Stimulated activated CD4-positive, alpha-beta T cell treated with anti-CD3 and anti-CD28 coated beads, Interleukin-1b, Interleukin-23, amount 100 ng/mL, for 24 hours (primary cell): ENCODE measurements at places on chromosomes 16 and 17.
A peak's percentile ranks its signal among the peaks of the same experiment; 100 is the strongest.

GRCh38 chr16:29204806-29205135, 201.7 kb downstream of the NPIPB11 start:
- no peak for DNase-seq

DNA sequence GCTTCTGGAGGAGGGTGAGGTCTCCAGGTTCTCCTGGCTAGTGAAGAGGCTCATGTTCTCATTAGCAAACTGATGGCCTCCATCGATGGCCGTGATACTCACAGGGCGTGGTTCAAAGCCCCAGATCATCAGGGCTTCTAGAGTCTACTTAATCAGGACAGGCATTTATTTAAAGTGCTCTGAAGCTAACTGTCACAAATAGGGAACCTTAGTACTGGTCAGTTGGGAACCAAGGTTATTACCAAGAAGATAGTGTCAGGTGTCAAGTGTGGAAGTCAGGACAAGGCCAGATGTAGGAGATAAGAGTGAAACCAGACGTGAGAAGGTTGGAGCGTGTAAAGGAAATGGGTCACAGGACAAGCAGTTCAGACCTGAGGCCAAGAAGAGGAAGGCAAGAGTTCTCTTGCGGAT, 56.9 kb downstream of the PIGL start:
- DNase-seq, result no peak

DNA sequence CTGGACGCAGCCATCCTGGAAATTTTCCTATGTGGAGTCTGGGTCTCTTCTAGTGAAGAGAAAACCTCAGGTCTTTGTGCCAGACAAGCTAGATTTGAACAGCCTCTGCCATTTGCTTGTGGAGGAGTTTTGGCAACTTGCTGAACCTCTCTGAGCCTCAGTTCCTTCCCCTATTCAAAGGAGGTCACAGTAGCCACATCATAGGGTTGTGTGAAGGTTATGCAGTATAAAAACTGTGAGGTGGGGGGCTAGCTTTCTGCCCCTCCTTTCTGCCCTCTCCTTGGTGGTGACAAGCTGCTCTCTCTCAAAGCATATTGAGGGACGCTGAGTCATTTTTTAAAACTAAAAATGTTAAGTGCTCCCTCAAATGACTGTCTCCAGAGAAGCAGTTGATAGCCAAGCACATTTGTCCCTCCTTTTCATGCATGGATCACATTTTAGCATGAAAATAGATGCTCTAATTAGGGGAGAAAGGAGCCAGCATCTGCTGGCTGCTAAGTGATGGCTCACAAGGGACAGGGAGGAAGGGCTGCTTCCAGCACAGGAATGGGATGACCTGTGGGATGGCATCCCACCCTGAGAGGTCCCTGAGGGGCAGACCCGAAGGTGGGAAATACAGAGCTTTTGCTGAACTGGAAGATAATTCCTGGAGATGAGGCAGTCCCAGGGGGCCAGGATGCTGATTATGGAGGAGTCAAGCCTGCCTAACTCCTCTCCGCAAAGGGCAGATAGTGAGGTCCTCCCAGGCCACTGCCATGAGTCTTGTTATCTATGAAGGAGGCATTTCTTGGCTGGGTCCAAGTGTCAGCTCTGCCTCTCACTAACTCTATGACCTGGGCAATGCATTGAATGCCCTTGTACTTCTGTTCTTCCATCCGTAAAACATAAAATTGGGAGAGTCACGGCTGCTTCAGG, 218.8 kb downstream of the RAB11FIP4 start:
- no peak for DNase-seq

DNA sequence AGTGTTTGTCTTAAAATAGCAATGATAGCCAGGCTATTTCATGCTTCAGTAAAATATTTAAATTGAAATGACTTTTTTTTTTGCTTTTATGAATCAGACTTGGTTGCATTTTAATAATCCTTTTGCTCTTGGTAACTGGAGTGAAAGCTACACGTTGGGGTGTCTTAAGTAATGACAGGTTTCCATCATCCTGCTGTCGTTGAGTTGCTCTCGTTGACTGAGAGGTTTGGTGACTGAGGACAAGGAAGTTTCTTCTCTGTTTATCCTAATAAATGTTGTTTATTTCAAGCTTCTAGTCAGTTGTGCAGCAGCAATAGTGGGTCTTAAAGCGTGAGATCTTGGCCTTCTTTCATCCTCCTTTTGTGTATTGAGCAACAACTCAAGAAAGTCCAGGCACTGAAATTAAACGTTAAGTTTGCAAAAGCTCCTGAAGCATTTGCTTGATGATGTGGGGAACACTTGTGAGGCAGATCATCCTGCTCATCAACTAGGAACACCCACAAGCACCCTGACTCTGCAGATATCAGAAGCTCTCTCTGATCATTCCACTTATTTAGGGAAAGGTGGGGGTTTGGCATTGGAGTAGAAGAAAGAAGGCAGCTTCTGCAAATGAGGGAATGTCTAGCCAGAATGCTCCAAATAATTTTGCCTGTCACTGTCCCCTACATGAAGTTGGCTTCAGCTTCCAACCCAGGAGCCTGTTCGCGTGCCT, 179.1 kb downstream of the RBFOX1 start:
- no peak for DNase-seq

DNA sequence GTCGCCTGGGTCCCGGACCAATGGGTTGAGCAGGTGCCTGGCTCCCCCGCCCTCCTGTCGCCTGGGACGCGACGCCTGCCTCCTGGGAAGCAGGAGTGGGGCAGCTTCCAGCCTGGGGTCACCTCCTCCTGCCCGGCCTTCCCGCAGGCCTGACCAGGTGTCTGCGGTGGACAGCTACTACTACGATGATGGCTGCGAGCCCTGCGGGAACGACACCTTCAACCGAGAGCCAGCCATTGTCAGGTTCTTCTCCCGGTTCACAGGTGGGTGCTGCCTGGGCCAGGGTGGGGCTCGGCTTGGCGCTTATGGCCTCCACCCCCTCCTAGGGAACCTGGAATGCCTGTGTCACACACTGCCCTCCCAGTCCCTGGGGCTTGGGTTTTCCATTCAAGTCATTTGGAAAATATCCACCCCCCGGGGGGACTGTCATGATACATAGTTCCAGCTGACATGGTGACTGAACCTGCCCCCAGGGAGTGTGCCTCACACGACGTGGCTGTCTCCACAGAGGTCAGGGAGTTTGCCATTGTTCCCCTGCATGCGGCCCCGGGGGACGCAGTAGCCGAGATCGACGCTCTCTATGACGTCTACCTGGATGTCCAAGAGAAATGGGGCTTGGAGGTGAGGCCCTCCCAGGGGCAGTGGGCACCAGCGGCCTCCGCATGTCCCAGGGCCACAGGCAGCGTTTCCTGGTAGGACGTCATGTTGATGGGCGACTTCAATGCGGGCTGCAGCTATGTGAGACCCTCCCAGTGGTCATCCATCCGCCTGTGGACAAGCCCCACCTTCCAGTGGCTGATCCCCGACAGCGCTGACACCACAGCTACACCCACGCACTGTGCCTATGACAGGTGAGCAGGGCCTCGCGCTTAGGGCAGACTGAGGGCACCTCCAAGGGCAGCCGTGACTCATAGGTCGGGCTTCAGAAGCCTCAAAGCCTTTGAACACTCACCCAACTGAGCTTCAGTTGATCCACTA, 2.3 kb downstream of the DNASE1 start:
- peak; percentile 7 for DNase-seq
